ENCODE measurements at places on chromosomes 2 and 18.

DNA sequence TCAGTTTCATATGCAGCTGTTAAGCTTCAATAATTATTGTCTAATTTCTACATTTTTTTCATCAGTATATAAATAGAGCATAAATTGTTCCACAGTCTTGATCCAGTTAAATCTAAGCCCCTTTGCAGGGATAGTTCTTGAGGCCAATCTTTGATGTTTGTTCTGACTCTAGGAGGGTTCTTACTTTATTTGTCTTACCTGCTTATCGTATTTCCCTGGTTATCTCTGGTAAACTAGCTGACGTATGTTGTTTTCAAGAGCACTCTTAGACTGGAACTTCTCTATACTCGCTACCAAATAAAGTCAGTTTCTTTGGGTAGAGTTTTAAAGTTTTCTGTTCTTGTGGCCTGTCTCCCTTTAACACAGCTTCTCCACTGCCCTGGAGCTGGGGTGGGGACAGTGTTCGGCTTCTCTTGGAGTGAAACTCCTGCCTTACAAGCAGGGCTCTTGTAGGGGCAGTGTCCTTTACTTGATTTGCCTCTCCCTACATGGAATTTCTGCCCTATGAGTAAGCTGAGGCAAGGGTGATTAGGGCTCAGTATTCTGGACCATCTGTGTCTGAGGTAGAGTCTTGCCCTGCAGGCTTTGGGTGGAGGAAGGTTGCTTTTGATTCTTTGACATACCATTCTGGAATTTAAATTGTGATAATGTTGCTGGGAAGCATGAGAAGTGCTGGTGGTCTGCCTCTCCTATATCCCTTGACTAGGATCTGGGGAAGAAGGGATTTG, 90.3 kb downstream of the PTPN4 start:
- no peak for DNase-seq

- DNase-seq = no peak
Observed at GRCh38 chr2:149420053-149420963, 89.9 kb downstream of the LYPD6 start.

DNA sequence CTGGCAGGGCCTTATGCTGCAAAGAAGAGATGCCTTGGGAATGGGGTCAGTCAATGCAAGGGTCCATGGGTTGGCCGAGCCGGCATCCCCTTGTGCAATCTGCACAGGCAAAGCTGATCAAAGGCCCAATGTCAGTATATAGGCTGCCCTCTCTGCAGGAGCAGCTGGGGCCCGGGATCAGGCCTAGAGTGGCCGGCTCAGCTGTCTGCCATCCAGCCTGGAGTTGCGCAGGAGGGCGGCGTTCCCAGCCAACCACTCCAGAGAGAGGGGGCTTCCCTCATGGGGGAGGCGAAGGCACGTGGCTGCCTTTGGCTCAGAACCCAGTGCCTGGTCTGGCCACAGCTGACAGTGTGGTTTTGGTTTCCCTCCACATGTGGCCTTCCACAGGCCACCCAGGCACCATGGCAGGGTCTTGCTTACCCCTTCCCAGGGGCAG, 3.9 kb downstream of the INPP5D start:
- no peak for DNase-seq

GRCh38 chr2:196059491-196059960, 9.1 kb downstream of the DNAH7 start:
- DNase-seq = no peak

DNA sequence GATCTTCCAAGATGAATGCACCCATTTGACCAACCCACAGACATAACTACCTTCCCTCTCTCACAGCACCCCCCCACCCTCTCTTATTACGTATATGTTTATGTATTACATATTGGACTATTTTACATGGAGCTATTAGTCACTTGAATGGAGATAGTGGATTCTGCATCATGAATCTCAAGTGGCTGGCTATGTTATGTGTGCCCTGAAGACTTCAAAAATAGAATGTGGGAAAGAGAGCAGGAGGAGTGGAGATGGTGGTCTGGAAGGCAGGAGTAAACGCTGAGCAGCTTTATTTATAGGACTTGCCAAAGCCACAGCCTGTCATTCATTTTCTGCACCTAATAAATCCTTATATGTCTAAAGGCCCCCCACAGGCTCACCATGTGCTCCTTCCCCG, 4.9 kb downstream of the ANTXR1 start:
- DNase-seq = no peak

GRCh38 chr2:19022334-19022733, 336.1 kb downstream of the OSR1 start:
- no peak for DNase-seq

DNA sequence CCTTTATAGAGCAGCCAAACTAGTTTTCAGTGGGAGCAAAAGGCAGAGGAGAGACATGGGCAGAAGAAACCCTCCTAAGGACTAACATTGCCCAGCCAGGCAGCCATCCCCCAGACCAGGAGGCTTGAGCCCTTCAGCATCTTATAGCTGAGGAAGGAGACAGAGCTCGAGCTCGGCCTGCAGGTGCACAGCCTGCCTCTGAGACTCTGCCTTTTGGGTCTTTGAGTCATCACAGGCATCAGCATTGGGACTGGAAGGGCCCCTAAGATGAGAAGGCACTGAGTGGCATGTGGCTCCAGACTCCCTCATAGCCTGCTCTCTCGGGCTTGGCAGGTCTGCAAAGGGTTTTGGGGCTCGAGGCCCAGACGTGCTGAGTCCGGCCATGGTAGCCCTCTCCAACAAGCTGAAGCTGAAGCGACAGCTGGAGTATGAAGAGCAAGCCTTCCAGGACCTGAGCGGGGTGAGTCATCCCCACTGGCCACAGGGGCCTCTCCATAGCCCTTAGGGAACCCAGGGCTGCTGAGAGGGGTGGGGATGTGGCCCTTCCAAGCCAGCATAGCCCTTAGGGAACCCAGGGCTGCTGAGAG, 84.1 kb downstream of the EPAS1 start:
- DNase-seq = peak; percentile 36

- no peak for DNase-seq
Observed at GRCh38 chr2:144097440-144098225, 422.3 kb downstream of the ZEB2 start.

DNA sequence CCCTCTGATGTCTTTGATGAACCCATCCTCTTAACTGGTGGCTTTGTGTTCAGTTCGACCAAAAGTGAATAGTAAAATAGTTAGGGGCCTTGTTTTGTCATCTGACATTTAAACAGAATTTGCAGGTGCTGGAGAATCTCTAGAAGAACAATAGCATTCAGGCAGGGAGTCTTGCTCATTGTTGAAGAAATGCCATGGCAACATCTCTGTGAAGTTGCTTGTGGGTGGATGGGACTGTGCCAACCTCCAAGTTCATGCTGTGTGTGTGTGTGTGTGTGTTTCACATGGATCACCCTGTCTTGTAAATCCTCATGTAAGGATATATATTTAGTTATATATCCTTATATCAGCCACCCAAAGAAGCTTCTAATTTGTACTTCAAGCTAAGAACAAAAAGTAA, 66.7 kb downstream of the SKA1 start:
- DNase-seq = no peak

DNA sequence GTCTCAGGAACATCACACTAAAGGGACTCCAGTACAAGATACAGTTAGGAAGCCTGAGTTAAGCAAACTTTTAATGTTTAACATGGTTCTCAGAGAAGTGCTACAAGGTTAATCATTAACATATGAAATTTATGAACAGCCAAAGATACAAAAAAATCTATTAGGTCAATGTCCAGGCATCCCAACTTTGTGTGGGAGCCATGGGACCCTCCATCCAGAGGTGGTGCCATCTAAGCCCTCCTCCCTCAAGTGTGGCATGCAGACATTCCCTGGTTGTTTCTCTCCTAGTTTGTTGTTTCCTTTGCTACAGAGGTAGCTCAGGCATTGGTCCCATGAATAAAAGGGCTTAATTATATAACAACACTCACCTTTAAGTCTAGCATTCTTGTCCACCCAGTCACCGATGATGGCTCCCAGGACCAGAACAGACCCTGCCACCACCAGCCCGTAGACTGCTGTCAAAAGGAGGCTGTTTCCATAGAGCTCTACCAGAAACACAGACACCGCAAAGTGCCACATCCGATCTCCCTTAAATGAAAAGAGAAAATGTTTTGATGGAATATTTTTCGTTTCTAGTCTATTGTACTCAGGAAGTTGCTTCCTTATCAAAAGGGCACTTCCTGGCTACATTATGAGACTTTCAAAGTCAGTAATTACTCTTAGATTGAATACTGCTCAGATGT, 5.7 kb downstream of the SLC40A1 start:
- no peak for DNase-seq

DNA sequence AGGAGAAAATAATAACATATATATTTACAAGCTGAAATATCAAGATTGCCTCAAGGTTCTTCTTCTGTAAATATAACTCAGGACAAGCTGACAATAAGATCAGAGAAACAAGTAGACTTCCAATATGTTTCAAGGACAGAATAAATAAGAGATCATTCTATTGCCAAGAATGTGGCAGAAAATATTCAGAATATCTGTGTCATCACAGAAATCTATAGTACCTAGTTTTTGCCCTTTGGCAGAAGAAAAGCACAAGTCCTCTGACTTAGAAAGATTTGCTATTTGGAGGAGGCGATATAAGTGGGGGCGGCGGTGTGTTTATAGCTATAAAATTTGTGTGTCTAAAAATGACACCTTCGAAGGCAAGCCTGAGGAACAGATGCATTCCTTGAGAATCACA, 34.3 kb downstream of the ARHGAP15 start:
- no peak for DNase-seq

DNA sequence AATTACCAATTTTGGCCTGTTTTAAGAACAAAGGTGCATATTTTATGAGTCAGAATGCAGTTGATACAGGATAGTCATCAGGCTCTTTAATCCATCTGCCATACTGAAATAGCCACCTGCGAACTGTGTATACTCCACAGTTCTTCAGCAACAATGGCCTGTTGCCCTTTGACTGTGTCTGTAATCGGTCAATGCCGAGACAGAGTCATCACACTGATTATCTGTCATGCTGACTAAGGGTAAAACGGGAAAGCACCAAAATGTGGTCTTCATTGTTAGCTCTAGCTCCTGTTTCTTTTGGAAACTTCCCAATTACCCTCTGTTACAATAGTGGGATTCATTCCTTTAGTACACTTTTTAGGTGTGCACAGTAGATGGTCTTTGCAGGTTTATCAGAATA, 871.7 kb downstream of the DPP10 start:
- DNase-seq = no peak

GRCh38 chr2:111668741-111669140, 215.3 kb downstream of the ANAPC1 start:
- peak; percentile 9 for DNase-seq

GRCh38 chr2:225472161-225472560, 72.7 kb downstream of the NYAP2 start:
- DNase-seq = no peak

GRCh38 chr2:150088538-150088937, 398.9 kb downstream of the RND3 start:
- DNase-seq = no peak

DNA sequence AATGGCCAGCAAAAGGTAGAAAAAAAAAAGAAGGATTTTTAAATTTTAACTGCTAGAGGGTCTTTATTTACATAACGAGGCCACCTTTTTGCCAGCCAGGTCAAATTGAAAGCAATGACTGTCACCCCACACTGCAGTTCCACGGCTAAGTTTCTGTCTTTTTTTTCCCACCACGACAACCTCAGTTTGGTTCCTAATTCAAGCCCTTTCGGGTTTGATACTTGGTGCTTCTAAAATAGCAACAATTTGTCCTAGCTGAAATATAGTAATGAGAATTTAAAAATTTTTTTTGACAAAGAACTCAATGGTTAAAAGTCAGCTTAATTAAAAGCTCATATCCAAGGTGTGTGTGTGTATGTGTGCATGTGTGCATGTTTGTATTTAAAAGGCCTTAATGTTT, 16.4 kb upstream of the NMS start:
- no peak for DNase-seq

Data from ecto neural progenitor cell (in vitro differentiated cells).